ENCODE measurements at places on chromosomes 1 and 21.

- DNase-seq: no peak
Measured at GRCh38 chr1:18869847-18870594, 10.6 kb upstream of the TAS1R2 start.

DNA sequence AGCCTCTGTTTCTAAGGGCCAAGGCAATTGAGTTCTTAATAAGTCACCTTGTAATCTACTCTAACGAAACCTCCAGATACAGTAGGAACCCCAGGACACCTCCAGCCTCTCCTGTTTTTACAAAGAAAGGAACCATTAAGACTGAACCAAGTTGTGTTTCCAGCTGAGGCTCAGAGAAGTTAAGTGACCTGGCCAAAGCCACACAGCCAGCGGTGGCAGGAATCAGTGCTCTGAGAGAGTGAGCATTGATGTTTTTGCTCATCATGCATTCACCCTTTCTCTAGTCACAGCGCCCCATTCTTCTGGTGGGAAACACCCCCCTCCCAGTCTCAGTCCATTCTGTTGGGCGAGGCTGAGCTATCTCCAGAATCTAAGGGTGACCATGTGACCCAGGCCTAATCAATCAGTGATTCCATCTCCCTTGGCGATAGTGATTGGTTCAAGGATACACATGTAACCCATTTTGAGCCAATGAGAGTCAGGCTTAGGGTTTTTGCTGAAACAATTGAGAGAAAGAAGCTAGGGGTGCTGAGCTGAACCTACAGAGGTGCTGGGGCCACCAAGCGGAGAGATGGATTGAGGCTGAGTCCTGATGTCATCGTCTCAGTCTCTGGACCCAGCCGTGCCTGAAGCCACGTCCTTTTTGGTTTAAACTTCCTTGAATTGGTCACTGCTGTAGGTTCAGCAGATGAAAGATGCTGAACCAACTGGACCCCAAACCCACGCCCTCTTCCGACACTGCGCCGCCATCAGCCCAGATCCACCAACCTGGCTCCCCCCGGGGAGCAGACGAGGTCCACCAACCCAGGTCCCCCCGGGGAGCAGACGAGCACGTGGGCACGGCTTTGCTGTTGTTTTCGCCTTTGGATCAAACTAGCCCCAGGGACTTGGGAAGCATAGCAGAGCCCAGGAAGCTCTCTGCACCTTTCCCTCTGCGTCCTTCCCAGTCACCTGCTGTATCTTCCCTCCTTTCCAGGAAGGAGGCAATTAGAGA lies 28.0 kb upstream of the RERE start:
- DNase-seq: no peak

DNA sequence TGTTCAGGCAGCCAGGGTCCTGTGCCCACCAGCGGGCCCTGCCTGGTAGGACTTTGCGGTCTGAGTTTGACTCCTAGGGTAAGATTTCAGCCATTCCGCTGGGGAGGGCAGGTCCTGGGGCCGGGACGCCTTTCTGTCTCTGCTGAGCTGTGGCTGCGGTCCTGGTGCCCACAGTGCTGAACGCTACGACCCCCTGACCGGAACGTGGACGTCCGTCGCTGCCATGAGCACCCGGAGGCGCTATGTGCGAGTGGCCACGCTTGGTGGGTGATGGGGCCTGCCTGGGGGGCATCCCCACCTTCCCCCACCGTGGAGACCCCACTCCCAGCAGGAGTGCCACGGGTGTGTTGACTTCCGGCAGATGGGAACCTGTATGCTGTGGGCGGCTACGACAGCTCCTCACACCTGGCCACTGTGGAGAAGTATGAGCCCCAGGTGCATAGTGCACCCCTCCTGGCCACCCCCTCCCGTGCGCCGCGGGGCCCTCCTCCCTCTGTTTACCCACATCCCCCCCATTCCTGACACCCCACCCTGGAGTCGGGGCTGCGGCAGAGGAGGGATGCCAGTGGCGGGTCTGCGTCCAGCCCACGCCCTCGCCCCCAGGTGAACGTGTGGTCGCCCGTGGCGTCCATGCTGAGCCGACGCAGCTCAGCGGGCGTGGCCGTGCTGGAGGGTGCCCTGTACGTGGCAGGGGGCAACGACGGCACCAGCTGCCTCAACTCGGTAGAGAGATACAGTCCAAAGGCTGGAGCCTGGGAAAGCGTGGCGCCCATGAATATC lies 2.3 kb upstream of the PLEKHN1 start:
- DNase-seq: no peak

DNA sequence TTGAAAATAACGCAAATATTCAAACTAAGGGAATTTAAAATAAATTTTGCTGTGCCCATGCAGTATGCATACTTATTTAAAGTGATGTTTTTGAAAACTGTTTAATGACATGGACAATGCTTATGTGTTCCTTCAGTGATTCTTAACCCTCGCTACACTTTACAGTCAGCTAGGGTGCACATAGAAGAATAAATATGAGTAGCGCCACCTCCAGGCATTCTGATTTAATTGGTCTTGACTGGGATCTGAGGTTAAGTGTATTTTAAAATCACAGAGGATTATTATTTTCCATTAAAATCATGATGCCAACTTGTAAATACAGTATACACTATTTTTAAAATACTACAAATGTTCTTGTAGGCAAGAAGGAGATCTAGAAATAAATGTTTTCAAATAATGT lies 373.5 kb upstream of the ADGRL4 start:
- DNase-seq: no peak

- DNase-seq: no peak
Measured at GRCh38 chr1:59553371-59553770, 256.5 kb downstream of the FGGY start.

DNA sequence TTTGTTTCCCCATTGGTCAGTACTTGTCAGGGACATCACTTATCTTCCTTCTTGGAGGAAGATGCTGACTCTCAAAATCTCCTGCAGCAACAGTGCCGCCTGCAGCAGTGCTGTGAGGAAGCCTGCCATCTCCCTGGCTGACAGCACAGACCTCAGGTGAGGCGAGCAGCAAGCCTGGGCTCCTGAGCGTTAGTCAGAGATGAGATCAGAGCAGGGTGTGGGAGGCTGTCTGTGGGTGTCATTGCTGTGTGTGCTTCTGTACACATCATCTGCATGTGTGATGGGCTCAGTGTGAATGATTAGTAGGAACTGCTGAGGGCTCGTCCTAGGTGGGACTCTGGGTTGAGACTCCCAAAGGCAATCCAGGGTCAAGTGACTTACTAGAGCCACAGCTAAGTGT lies 6.1 kb downstream of the STRIP1 start:
- no peak for DNase-seq

- DNase-seq: peak; percentile 76
Measured at GRCh38 chr1:193104907-193105820, at the start of gene GLRX2. Gene GLRX2 (minus strand): TSS chr1:193105414. CDS start chr1:193105382, 32 bp downstream.

DNA sequence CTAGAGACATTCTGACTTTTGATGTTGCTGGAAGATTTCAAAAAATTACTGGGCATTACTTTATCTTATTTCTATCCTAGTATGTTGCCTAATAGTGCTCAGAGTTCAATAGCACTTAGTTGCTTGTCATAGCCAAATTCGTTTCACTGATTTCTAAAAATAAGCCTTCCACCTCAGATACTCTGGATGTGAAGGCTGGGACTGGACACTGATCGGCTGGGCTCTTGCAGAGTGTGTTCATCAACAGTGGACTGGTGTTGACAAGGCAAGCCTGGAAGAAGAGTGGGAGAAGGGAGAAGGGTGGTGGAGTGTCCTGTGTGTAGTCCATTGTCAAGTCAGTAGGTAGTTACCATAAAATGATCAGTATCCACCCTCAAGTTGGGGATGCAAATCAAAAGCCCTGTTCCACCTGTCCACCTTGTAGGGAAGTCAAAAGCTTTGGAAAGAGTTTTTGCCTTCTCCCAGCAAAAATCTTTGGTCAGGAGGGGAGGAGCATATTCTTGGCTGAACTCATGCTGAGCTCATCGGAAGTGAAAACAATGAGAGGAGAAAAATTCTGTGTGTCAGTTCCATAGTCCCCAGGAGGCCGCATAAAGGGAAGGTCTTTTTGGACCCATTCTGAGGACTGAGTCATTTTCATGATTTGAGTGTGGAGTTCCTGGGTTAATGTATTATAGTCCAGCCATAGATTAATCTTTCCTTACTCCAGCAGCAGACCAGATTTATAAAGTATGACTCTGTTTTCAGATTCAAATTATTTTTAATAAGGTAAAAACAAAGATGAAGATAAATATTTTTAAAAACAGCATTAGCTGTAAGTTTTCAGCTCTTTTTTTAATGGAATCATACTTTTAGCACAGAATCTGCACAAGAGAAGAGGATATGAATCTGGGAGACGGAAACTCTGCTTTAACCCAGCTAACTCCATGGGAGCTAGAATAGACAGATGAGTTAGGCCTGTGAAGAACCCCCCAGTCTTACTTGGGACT lies 99.5 kb upstream of the BMP8A start:
- no peak for DNase-seq

- DNase-seq: no peak
Measured at GRCh38 chr1:225963735-225964530, 22.9 kb upstream of the LEFTY2 start.

DNA sequence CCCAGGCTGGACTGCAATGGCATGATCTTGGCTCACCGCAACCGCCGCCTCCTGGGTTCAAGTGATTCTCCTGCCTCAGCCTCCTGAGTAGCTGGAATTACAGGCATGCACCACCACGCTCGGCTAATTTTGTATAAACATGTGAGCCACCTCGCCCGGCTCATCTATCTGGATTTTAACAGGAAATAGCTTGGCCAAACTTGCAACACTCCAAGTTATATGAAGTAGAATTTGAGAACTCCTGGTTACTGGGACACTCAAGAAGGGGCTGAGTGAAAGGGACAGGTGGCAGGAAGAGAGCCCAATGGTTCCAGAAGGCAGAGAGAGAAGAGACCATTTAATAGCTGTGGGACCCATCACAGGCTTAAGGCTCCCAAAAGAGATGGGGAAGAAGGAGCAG lies 2.9 kb upstream of the GPX7 start:
- no peak for DNase-seq

DNA sequence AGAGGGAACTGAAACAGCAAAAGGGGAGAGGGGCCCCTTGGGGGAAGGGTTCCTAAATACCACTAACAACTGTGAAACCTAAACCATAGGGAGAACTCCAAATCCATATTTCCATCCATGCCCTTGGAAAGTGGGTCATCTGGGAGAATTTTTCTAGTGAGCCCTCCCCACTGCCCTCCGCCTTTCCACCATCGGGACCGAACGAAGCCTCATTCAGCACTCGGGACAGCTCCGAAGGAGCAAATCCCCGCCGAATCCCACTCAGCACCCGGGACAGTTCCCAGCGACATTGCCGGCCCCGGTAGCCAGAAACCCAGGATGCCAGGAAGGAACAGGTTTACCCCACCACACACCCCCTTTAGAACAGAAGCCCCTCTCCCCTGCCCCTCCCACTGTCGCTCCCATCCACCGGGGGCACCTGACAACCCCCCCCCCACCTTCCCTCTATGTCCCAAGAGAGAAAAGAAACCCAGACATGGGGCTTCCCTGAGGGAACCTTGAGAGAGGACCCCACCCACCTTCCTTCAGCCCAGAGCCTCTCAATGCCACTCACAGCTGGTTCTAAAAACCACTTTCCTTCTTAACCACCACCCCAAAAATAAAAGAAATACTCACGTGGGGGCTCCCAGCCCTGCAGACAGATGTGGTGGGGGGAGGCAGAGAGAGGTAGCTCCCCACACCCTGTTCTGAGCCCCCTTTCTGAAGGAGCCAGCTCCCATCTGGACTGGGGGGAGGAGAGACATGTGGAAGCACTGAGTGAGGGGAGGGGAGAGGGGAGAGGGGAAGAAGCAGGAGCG lies 4.5 kb downstream of the DLGAP3 start:
- DNase-seq: peak; percentile 92

GRCh38 chr1:53371121-53371666 lies 43.3 kb upstream of the LRP8 start:
- DNase-seq: no peak

DNA sequence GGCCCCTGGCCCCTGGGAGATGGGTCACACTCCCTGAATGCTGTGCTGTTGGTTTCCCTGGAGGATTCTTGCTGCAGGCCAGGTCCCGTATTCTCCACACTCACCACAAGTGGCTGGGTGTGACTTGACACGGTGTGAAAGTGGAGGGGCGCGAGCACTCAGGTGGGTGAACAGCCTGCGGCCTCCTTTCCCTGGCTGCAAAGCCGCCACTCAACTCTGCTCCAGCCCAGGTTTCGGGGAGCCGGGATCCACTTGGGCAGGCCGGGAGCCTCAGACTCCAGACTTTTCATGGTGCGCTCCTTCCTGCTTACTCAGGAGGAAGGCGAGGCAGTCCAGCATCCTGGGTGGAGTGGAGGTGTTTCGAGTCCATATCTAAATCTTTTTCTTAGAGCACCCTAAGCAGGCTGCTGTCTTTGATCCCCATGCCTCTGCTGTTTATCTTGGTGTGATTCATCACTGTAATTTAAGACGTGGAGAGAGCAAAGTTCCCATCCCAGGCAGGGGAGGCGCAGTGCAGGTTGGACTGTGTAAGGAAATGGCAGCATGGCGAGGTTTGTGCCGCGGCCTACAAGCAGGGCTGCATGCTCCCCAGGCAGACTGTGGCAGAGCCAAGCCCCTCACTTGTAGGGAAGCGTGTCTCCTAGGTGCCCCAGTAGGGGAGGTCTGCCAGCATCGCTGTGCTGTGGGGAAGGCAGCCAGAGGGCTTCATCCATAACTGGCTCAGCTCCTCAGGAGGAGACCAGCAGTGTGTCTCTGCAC lies 29.6 kb downstream of the VANGL1 start:
- no peak for DNase-seq

DNA sequence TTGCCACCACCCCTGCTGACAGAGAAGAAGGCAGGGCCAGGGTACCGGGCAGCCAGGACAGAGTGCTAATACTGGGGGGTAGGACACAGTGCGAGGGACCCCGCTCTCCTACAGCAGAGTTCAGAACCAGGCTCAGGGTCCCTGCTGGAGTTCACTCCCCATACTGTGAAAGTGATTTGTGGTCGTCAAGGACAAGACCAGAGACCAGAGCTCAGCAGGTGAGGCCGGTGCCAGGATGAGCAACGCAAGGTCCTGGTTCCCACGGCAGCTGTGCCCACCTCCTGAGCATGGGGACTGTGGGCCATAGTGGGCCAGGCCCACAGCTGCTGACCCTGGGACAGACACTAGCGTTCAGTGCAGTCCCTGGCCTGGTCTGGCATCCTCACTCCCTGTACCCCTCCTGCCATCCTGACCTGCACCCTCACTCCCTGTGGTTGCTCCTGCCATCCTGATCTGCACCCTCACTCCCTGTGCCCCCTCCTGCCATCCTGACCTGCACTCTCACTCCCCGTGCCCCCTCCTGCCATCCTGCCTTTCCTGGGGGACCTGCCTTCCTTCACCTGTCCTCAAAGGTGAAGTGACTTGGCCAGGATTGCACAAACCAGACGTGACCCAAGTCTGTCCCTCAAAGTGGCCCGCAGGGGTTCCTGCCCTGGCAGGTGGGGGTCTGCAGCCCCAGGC lies 13.8 kb upstream of the PTTG1IP start:
- no peak for DNase-seq
